ENCODE measurements at places on chromosomes 7 and 10.

DNA sequence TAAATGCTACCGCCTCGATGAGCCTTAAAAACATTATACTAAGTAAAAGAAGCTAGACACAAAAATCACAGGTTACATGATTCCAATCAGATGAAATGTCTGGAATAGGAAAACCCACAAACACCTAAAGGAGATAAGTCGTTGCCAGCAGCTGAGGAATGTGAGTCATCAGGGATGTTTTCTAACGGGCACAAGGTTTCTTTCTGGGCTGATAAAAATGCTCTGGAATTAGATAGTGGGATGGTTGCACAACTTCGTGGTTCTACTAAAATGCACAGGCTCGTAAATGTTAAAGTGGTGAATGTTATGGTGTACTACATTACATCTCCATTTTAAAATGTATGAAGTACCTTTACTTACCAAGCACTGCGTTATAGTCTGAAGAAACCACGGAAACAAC is 9.7 kb downstream of the ABLIM1 start:
- no peak for DNase-seq

DNA sequence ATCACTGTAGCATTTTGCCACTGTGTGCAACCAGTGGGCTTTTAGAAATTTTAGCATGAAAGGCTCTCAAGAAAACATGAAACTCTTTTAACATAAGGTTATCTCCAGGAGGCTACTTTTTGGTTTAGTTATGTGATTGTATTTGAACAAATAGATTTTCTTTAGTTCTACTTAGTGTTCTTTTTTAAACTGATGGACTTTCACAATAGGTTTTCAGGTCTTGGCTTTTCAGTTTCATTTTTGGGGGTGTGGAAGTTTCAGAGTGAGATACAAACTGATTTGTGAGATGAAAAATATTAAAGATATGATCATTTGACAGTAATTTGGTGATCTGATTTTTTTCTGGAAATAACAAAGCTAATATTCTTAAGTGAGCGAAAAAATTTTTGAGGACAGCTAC is 344.1 kb downstream of the PHF14 start:
- no peak for DNase-seq

DNA sequence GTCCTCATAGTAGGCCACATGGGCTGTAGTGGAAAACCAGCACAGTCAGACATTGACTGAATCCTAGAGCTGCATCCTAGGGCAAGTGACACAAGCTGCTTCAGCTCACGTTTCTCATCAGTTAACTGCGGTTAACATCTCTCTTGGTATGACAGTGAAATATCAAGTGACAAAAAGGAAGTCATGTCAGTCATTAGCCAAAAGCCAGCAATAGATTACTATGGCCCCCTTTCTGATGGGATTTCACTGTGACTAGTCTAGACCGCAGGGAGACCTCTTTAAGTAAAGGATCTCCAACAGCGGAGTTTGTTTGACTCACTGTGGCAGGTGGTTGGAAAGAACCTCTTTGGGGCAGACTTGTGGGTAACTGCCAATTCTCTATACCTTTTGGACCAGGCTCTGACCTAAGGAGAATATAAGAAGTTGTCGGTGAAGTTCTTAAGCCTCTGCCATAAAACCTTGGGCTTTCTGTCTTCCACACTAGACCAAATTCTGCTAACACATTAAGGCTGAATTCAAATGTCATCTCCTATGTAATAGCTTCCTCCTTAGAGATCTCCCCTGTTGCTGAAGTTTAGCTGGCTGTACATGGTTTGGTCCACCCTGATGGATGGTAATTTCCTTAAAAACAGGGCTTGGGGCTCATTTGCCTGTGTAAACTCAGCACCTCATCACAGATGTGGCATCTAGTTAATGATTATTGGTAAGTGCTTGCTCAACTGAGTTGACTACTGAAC is 115.3 kb downstream of the SGMS1 start:
- no peak for DNase-seq

DNA sequence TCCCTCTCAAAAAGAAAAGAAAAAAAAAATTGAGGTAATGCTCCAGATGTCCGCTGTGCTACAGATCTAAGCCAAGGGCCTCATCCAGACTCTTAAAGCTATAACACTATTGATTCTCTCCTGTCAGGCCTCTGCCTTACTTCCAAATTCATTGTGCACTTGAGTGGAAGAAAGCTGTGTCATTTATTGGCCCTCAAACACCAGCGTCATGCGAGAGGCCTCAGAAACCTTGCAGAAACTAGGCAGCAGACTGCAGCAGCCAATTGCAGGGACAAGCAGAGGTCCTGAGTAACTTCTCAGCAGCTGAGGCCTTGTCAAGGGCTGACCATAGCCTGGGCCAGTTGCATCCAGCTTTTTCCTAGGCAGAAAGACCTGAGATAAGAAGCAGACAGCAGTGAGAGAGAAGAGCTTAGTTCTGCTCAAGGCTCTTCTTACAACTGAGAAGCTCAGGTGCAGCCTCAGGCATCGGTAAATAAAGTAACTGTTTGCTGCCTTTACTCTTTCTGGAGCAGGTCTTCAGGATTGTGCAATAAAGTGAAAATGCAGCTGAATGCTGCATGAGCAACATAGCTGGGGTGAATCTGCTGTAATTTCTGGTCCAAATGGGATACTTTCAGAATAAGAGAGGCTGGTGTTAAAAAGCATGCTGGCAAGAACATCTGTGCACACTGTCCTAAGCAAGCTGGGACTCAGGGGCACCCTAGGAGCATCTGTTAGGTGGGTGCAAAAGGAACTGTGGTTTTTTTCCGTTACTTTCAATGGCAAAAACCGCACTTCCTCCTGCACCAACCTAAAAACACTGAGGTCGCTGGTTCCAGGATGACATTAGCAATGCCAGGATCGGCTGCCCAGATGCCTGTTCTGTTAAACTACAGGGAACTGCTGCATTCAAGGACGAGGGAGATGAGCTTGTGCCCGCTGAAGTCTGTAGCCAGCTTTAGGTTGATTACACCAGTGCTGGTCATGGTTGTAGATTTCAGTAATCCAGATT is 181.8 kb upstream of the PFKP start:
- no peak for DNase-seq

GRCh38 chr7:2501947-2502646 is 17.5 kb upstream of the LFNG start:
- DNase-seq = no peak
